ENCODE measurements at places on chromosomes 1 and 21.

DNA sequence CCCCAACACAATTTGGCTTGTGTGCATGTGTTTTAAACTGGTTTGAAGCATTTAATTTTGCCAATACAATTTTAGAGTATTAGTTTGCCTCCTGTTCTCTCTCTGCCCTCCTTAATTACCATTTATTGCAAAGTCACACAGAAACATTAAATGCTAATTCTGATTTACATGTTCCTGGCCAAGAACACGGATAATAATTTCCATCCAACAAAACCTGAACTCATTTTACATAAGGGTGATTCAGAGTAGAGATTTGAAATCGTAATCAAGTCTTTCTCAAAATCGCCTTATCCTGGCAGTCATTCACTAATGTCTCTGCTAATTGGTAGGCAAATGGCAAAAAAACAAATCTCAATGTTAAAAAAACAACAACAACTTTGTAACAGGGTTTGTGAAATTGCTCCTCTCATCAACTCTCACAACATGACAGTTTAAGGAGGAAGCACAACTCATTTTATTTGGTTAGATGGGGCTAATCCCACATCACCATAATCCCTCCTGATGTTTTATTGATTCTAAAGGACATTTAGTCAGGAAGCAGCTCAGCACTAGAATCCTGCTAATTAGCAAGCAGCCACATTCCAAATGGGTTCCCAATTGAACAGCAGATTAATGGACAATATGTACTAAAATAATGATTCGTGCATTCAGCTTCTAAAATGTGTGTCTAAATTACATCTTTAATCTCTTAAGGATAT is 55.9 kb downstream of the C1orf87 start:
- DNase-seq: no peak

DNA sequence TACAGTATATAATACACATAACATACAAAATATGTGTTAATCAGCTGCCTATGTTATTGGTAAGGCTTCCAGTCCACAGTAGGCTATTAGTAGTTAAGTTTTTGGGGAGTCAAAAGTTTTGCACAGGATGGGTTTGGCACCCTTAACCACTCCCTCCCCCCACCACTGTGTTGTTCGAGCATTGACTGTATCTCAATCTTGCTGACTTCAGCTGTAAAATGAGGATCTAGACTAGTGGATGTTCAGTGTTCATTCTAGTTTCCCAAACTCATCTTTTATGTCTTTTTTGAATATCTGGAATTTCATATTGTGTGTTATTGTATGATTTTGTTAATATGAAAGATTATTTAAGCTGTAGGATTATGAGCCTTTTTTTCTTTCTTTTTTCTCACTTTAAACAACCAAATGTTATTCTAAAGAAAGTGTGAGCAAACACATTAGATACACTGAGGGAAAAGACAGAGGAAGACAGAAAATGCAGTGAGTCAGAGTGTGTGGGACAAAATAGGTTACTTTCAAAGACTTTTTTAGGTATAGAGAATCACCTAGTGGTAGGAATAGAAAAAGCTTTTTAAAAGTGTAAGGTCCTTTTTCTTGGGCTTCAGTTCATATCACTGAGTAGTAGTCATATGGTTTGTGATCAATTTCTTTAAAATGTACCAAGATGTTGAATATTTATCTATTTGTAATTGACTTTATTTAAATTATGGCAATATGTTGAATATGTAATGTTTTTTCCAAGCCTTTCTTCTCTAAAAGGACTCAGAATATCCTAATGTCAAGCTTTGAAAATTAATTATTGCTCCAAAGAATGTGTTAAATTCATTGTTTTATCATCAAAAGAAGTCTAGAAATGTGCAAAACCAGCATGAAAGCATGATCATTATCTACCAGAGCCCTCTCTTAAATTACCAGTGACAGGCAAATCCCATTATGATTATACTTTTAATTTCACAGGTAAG is 17.9 kb upstream of the CENPF start:
- DNase-seq: peak; percentile 81

- DNase-seq: no peak
These were observed 69.1 kb downstream of the SMYD3 start for GRCh38 chr1:246437961-246438360.

DNA sequence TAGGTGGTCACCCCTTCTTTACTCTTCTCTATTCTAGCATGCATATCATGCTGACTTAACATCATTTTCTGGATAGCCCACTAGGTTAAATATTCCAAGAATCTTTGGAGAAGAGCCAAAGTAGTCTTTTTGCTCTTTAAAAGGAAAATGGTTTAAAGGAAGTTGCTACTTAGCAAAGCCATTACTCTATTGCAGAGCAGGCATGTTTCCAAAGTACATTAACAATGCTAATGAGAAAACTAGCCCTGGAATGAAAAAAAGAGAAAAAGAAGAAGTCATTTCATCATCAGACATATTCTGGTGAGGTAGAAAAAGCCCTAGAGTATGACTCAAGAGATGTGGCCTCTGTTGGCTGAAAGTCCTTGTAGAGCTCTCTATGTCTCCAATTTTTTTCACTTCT is 74.0 kb downstream of the NUF2 start:
- peak; percentile 11 for DNase-seq

DNA sequence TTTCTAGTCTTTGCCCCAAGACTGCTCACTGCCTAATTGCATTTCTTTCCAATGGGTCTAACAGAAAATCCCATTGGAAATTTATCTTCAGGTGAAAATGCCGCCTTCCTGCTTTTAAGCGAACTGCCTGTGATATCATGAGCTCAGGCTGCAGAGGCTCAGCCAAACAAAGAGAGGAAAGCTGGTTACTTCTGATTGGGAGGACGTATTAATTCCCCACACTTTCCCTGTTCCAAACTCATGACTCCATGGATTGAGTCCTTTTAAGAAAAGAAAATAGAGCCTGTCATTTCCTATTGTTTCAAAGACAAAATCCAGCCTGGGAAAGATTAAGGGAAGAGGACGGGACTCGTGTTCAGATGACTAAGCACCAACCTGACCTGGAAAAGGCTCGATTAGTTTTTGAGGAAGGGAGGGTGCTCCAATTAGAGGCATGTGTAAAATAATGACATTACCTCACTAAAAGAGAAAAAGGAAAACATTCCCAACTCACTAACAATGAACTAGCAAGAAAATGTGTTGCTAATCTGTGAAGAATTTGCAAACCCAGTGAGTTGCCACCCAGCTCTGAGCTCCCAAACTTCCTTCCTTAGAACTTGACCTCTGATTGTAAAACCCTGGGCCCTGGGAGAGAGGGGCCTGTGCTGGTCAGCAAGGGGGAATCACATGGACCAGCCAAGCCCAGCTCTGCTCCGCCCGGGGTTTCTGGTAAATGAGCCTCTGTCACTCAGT is 61.2 kb downstream of the TCP10L start:
- peak; percentile 75 for DNase-seq

DNA sequence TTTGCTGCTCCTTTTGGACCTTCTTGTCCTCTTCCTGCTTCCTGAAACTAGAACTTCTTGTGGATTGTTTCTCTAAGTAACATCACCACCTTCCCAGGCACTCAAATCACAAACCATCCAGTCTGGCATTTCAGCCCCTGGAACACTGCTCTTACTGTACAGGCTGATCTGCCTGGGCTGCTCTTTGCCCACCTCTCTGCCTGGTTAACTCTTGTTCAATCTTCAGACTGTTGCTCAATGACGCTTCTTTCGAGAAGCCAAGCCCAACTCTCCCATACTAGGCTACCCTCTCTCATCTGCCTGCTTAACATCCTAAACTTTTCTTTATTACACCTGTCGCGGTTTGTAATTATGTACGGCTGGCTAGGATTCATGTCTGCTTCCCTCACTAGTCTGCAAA is 657 bp downstream of the DIO1 start:
- no peak for DNase-seq
